ENCODE measurements at places on chromosomes 13 and 19. TPM values are rescaled to one million over a fixed set of nuclear protein-coding genes. Genes with fewer than 3 reads are reported as not detected.

Gene UHRF1
- polyA plus RNA-seq = not detected

Gene EXOC3L2
- not detected for polyA plus RNA-seq

Gene LHB
- not detected for polyA plus RNA-seq

- H3K4me1 ChIP-seq = peaks cover 27% of the 10 kb centered on the region
- peaks cover under 1% of the 10 kb centered on the region for H3K36me3 ChIP-seq
- peak; percentile 79 for DNase-seq
- peaks cover 24% of the 10 kb centered on the region for H3K27me3 ChIP-seq
Measured at GRCh38 chr19:16366433-16367260, 42.0 kb downstream of the KLF2 start.

DNA sequence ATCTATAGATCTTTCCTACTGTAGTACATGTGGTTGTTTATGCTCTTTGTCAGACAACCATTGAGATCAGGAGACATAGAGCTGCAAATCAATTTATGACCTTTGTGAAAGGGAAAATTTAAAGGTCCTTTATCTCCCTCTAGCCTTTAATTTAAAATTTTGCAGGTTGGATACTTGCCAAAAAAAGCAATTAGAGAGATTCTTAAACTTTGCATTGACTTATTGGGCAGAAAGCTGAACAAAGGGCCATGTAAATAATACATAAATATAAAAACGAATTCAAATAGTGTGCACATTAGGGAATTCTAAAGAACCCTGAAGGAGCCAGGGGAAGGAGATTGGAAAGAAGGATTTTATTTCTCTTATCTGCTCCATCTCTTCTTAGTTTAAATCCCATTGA, 22.0 kb upstream of the RB1 start:
- no peak overlapping the region for H3K27ac ChIP-seq
- H3K27me3 ChIP-seq = no peaks in the 10 kb centered on the region
- DNase-seq = no peak

GRCh38 chr13:40933508-40934204, 85.5 kb downstream of the ELF1 start:
- H3K4me1 ChIP-seq = peaks cover 63% of the 10 kb centered on the region
- H3K27ac ChIP-seq = no peak overlapping the region
- H3K4me3 ChIP-seq = no peak overlapping the region
- no peaks in the 10 kb centered on the region for H3K27me3 ChIP-seq

DNA sequence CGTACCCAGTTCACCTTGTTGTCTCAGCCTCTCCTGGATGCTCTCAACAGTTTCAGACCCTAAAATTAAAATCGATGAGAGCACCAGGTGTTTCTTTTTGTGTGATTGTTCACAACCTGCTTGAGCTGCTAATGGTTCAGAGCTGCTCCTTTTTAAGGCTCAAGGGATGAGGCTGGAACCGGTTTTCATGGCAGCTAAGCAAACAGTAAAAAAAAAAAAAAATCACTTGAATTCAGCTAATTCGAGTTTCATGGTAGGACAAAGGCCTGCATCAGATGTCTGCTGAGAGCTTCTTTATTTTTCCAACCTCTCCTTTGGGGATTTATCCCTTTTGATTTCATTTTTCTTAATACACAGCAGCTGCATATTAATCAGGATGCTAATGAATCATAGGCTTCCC, 6.5 kb downstream of the SYCE2 start:
- no peak overlapping the region for H3K27ac ChIP-seq
- no peak for DNase-seq
- no peaks in the 10 kb centered on the region for H3K36me3 ChIP-seq
- H3K4me1 ChIP-seq = peaks cover 20% of the 10 kb centered on the region
- no peaks in the 10 kb centered on the region for H3K27me3 ChIP-seq

GRCh38 chr19:48878196-48879024, 6.2 kb downstream of the PPP1R15A start:
- H3K4me3 ChIP-seq = no peak overlapping the region
- peak; percentile 32 for DNase-seq
- H3K27ac ChIP-seq = peak overlapping the region; percentile 34
- H3K27me3 ChIP-seq = peaks cover 39% of the 10 kb centered on the region
- H3K4me1 ChIP-seq = peaks cover 28% of the 10 kb centered on the region
- peaks cover 13% of the 10 kb centered on the region for H3K36me3 ChIP-seq

- no peak for DNase-seq
- H3K36me3 ChIP-seq = peaks cover 4% of the 10 kb centered on the region
- no peaks in the 10 kb centered on the region for H3K4me1 ChIP-seq
- H3K27me3 ChIP-seq = peaks cover 6% of the 10 kb centered on the region
Measured at GRCh38 chr13:74444161-74444571, 310.0 kb upstream of the KLF12 start.

- no peak overlapping the region for H3K4me3 ChIP-seq
- no peaks in the 10 kb centered on the region for H3K4me1 ChIP-seq
- H3K27me3 ChIP-seq = no peaks in the 10 kb centered on the region
- H3K27ac ChIP-seq = no peak overlapping the region
Measured at GRCh38 chr13:65677906-65678305, 1552.2 kb downstream of the PCDH9 start.

DNA sequence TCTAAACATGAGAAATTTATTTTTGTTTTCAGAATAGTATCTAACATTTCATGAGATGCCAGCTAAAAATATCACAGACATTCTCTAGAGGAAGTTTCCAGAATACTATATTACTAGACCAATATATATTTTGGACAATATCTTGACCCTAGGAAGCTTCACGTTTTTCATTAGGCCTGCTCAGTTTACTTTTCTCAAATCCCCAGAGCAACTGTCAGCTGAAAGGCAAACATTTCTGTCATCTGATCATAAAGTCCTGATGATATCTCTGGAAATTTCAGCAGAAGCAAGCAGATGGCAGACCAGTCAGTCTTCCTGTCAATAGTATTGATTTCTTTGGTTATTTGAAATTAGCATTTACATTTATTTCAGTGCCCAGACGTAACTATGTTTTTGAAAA, 4.0 kb downstream of the POSTN start:
- H3K27ac ChIP-seq = no peak overlapping the region
- no peak for DNase-seq

- no peak for DNase-seq
- no peaks in the 10 kb centered on the region for H3K4me1 ChIP-seq
- no peak overlapping the region for H3K4me3 ChIP-seq
- no peak overlapping the region for H3K27ac ChIP-seq
- no peaks in the 10 kb centered on the region for H3K27me3 ChIP-seq
Measured at GRCh38 chr13:89270736-89271135, 1599.6 kb downstream of the SLITRK5 start.

GRCh38 chr19:33720691-33721682, 75.7 kb upstream of the KCTD15 start:
- H3K4me1 ChIP-seq = no peaks in the 10 kb centered on the region
- H3K36me3 ChIP-seq = no peaks in the 10 kb centered on the region
- H3K4me3 ChIP-seq = no peak overlapping the region
- no peaks in the 10 kb centered on the region for H3K27me3 ChIP-seq
- no peak for DNase-seq
- no peak overlapping the region for H3K27ac ChIP-seq

DNA sequence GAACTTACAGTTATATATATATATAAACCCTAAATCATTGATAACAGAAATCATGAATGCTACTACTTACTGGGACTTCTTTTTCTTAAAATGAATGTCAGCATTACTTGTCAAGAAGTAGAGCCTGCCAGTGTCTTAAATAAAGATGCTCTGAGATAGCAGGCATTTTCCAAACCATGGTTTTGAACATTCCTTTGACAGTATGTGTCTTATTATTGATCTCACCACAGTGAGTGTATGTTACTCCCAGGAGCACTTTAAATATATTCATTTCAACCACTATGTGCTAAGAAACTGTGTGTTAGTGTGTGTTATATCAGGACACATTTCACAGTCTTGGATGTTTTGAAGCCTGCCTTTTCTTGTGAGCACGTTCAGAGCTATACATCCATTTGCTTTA, 28.2 kb downstream of the TNFRSF19 start:
- no peak overlapping the region for H3K27ac ChIP-seq
- no peak overlapping the region for H3K4me3 ChIP-seq
- H3K4me1 ChIP-seq = no peaks in the 10 kb centered on the region
- DNase-seq = no peak
- no peaks in the 10 kb centered on the region for H3K36me3 ChIP-seq
- peaks cover 16% of the 10 kb centered on the region for H3K27me3 ChIP-seq

DNA sequence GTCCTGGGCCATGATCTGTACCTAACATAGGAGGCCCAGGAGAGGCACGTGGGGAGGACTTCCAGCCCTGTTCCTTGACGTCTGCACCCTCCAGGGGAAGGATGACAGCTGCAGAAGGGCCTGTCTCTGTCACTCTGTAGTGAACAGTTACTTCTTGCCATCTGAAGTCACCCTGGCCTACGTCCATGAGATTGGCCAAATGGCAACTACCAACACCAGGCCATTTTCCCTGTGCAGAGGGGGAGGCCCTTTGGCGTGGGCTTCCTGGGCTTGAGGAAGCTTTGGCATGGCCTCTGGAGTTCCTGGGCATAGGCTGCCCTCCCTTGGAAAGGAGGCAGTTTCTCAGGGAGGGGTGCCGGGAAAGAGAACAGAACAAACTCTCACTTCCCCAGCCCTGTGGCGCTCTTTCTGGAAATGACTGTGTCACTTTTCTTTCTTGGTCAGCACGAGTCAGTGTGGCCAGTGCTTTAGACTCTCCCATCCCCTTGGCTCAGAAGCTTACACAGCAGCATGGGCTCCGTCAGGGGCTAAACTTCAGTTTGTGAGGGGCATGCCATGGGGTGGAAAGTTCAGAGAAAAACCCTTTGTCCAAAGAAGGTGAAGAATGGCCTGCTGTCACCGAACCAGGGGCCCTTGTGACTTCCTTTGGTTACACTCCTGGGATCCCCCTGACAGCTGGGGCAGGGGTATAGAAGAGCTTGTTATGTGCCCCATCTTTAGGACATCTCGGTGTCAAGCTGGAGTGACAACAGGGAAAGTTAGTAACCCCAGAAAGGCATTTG, 5.3 kb downstream of the CARM1 start:
- H3K27me3 ChIP-seq = peaks cover 10% of the 10 kb centered on the region
- no peak for DNase-seq
- no peaks in the 10 kb centered on the region for H3K36me3 ChIP-seq
- peaks cover 23% of the 10 kb centered on the region for H3K4me1 ChIP-seq
